Upper lobe of right lung (tissue), 1 donor: ENCODE measurements at places on chromosomes 2 and 18. TPM values are rescaled to one million over a fixed set of nuclear protein-coding genes. Genes with fewer than 3 reads are reported as not detected.

Gene STRADB
- total RNA-seq: 18.9 TPM

Gene FOXD4L1
- 0.78 TPM for total RNA-seq

Gene MC5R
- total RNA-seq: not detected

Gene HOXD3
- 1.7 TPM for total RNA-seq

Gene CXCR4
- 45.2 TPM for total RNA-seq

Gene ADRA2B
- total RNA-seq: 0.14 TPM
